AG10803 (cell line): ENCODE measurements at places on chromosomes 12 and 14.

DNA sequence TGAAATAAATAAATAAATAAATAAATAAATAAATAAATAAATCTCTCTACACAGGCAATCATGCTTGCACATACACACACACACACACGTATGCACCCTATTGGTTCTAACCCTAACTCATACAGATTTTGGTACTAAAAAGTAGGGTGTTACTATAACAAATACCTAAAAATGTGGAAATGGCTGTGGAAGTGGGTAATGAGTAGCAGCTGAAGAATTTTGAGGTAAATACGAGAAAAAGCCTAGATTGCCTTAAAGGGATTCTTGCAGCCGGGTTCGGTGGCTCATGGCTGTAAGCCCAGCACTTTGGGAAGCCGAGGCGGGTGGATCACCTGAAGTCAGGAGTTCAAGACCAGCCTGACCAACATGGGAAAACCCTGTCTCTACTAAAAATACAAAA lies 15.7 kb upstream of the SLC2A3 start:
- DNase-seq: peak; percentile 60

- no peak for DNase-seq
These were observed 41.8 kb upstream of the PTPRR start for GRCh38 chr12:70962226-70962794.

- DNase-seq: peak; percentile 73
These were observed 5.7 kb upstream of the SLC35F4 start for GRCh38 chr14:57871459-57872080.

GRCh38 chr12:111222523-111222922 lies 146.4 kb downstream of the PHETA1 start:
- no peak for DNase-seq

- DNase-seq: no peak
These were observed 12.8 kb downstream of the DUSP6 start for GRCh38 chr12:89339526-89339925.

DNA sequence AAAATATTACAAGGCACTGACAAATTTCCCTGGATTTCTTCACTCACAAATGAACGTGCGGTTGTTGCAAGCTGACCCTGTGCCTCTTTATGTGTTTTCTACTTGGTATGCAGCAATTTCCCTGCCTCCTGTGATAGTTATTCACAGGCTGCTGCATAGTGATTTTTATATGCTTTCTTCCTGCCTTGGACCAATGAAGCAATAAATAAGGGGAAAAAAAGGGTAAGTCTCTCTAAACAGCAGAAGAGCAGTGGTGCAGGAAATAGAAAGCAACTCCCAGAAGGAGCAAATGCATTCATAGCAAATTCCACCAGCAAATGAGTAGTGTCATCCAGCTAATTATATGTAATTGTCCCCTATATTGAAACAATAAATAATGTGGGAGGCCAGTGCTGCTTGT lies 737.9 kb downstream of the GALC start:
- DNase-seq: no peak

GRCh38 chr12:121610239-121611149 lies 15.8 kb upstream of the ORAI1 start:
- peak; percentile 55 for DNase-seq

- no peak for DNase-seq
These were observed 1501.8 kb upstream of the FLRT2 start for GRCh38 chr14:84028080-84028604.

GRCh38 chr12:107441665-107442300 lies 243.8 kb upstream of the PWP1 start:
- DNase-seq: peak; percentile 62

DNA sequence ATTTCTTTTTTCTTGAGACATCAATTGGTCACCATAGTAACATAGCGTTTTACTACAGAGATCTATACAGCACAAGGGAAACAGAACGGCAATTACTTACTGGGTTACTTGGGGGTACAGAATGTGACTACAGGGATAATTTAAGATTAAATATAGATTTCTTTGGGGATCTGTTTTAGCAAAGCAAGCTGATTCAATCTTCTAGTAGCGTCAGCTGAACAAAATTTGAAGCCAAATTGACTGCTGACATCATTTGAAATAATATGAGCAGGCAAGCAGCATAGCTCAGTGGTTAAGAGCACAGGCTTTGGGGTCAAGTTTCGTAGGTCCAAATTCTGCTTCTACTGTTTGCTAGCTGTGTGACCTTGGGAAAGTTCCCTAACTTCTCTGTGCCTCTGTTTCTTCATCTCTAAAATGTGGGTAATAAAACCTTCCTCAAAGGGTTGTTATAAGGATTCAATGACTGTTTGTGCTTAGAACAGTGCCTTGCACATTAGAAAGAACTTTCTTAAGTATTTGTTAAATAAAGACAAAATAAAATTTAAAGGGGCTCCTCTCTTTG lies 12.8 kb downstream of the GPR19 start:
- DNase-seq: no peak

DNA sequence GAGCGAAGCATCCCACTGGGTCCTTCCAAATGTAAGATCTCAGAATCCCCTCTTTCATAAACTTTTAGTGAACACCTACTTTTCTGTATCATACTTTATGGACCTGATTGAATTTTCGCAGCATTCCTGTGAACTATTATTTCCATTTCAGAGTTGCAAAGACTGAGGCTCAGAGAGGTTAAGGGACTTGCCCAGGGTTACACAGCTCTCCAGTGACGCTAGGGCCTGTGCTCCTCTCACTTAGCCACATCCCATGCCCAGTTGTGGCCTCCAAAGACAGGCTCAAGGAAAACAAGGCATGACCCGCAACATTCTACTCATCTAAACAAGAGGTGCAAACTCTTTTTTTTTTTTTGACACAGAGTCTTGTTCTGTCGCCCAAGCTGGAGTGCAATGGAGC lies 25.9 kb upstream of the SPPL3 start:
- no peak for DNase-seq

DNA sequence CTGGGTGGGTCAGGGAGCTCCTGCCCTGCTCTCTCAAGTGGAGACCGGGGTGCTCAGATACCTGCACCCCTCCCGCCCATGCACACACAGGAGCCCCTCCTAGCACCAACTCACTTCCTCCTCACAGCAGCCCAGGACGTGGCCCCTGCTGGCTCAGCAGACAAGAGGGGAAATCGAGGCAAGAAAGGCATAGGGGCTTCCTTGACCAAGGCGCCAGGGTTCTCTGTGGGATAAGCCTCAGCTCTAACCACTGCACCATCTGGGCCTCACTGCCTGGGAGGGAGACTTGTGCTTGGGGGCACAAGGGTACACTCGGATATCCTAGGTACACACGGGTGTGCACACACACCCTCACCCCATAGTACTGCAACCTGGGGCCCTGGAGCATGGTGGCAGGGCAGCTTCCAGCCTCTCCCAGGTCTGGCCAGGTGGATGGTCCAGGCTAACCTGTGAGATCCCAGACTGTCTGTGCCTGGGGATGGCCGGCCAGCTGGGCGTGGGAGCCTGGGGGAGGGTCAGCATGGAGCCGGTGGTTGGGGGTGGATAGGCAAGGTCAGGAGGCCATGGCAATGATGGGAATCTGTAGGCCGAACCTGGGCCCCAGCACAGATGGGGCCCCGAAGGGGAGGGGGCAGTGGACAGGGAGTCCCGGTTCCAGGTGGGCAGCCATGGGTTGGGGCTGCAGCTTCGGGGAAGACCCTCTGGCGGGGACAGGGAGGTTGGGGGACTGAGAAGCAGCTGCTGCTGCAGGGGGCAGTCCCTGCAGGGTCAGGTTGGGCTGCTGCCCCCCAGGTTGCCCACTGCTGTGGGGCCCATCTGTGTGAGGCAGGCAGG lies 312.4 kb downstream of the TMEM121 start:
- no peak for DNase-seq

GRCh38 chr12:57153415-57153997 lies 6.1 kb upstream of the LRP1-AS start:
- DNase-seq: no peak

DNA sequence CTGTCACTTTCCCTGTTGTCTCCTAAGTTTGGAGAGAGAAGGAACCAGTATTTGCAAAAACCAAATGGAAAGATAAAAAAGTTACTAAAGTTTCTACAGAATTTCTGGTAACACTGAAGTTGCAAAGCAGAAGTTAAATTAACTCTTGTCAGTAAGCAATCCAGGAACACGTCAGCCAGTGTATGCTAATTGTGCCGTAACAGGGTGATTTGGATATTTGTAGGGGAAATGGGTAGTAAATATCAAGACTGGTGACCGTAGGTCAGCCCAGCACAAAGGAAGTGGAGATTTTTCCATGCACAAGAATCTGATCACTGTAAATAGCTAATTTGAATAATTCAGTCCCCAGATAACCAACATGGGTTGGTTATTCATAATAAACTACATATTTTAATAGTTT lies 2.3 kb downstream of the CDKN1B start:
- no peak for DNase-seq

- no peak for DNase-seq
These were observed 2.7 kb upstream of the BEST3 start for GRCh38 chr12:69701826-69702225.

DNA sequence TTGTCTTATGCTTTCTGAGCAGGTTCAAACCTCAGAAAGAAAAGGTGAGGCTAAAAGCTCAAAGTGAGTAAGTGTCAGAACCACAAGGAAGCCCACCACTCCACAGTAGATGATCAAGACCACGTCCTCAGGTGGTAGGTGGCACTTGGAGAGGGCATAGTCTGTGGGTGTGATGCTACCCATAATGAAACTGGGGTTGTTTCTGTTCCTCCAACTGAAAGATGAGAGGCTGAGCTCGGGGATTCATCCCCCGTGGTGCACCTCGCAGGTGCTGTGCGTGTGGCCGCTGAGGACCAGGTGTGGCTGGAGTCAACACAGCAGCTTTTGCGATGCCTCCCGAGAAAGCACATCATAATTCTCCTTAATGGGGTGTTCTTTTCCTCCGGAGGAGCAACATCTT lies 285.7 kb downstream of the TTC8 start:
- no peak for DNase-seq

DNA sequence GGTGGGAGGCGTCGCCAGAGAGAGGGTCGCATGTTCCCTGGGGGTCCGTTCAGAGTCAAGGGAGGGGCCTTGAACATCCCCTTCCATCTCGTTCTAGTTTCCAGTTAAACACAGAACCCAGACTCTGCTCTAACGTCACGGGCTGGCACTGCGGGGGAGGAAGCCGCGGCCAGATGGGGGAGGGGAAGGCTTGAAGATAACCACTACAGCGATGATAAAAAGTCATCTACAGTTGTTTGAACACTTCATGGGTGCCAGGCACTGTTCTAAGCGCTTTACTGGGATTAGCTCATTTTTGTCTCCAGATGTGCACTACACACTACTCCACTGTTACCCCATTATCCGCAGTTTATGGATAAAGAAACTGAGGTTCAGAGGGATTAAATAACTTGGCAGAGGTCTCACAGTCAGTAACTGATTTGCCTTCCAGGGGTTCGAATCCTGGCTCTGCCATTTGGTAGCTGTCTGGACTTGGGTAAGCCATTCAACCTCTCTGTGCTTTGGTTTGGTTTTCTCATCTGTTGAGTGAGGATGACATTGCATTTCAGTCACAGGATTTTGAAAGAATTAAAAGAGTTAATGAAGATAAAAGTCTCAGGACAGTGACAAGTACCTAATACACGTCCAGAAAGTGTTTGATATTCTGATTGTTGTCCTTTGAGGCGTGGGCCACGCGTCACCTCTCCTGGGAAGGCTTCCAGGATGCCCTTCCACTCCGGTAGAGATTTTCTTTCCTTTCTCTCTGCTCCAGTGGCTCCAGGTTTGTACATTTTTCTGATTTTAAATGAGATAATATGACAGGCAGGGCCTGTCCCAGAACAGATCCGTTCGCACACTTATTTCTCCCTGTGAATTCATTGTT lies 798 bp upstream of the RASAL1 start:
- no peak for DNase-seq

- no peak for DNase-seq
These were observed 31.9 kb upstream of the SOS2 start for GRCh38 chr14:50263321-50263720.

GRCh38 chr14:64844969-64845536 lies 34.7 kb downstream of the SPTB start:
- DNase-seq: no peak

GRCh38 chr14:100523131-100523842 lies 63.9 kb downstream of the BEGAIN start:
- no peak for DNase-seq

DNA sequence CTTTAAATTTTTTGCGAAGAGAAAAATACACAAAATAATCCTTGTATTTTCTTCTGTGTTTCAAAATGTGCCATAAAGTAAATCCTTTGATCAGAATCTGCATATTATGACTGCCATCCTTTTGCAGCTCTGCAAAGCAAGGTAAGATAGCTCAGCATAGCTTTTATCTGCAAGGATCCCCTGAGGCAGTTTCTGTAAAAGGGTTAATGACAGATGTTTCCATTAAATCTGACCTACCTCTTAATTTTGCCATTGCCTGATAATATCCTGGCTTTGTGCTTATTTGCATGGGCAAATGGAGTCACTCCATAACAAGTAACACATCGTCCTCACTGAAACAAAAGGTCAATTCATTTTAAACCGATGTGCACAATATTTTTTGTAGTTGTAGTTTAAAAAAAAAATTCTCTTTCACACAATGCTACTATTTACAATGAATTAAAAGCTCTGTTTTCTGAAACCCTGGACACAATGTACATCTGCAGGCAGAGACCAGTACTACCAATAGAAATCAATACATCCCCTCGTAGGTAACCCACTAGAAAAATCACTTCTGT lies 108.5 kb upstream of the SOX5 start:
- DNase-seq: no peak

DNA sequence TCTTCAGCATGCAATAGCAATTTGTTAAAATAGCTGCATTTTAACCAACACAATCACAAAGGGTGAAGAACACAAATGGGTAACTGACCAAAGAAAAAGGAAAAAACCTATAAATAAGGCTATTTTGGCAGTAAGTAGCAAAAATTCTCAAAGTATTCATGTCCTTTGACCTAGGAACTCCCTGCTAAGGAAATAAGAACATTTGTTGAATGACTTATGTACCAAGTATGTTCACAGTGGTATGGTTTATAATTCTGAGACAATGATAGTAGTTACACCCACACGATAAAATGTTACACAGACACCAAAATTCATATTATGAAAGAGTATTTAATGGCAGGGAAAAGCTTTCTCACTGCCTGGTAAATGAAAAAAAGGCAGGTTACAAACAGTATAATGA lies 16.9 kb downstream of the CCDC88C start:
- no peak for DNase-seq
